ENCODE measurements at places on chromosomes 7 and 10.

DNA sequence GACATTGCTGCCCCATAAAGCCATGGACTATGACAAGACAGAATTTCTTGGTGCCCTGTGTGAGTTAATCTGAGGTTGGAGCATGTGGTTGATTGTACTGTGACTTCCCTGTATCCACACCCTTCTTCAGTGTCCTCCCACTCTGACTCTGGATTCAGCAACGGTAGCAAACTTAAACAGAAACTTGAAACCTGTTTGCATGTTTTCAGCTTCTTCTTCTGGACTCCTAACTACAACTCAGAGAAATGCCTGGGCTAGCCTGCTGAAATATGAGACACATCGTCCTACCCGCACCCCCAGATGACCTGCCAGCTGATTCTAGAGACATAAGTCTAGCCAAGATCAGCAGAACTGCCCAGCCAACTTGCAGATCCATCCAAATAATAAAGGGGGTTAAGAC, 78.4 kb downstream of the IPMK start:
- no peak for DNase-seq

GRCh38 chr7:149770728-149771636, 2.4 kb downstream of the ZNF467 start:
- DNase-seq = no peak

- no peak for DNase-seq
Measured at GRCh38 chr10:105409370-105409769, 768.3 kb downstream of the SORCS3 start.

DNA sequence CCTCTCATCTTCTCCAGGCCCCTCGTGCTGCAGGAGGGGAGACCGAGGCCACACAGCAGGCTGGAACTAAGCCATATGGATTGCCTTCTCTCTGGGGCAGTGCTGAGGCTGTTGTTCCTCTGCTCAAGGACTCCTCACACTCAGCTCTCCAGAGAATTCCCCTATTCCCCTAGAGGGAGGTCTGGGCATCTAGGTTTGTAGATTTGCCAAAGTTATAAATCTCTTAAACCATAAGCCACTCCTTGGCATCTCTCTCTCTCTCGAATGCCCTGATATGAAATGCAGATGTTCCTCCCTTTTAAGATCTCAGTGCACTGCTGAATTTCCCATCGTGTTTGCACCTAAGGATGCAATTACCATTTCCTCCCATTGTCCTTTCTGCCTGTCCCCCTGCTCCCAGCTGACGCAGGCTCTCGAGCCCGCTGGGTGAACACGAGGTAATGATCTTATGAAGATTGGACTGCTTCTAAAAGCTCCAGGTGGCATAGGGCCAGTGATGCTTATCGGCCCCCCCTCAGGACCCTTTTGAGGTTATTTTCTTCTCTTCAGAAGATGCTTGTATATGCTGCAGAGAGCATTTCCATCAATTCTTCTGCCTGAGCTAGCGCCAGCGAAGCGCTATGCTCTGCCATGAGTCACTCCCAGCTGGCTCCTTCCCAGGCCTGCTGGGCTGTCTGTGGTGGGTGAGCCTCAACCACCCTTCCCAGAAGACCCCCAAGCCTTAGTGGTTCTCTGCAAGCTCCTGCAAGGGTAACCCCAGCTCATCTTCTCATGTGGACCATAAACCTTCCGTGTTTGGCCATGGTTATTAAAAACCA, 41.6 kb upstream of the AQP1 start:
- DNase-seq = no peak

GRCh38 chr10:71077796-71078453, 134.4 kb upstream of the UNC5B start:
- peak; percentile 43 for DNase-seq

DNA sequence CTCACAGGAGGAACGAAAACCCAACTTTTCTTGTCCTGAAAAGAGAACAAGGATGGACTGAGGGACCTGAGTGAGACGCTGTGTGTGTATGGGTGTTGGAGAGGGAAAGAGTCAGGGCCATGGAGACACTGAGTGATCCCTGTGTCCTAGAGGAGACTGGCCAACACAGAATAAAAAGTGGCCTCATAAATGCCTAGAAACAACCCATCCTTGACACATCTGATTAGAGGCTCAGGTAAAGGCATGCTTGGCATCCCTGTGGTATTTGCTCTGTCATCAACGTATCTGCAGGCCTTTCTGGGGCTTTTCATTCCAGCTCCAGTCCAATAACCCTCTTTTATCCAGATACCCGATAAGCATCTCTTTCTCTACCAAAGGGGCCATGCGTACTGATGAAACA, 86.3 kb downstream of the FGFR2 start:
- DNase-seq = no peak

DNA sequence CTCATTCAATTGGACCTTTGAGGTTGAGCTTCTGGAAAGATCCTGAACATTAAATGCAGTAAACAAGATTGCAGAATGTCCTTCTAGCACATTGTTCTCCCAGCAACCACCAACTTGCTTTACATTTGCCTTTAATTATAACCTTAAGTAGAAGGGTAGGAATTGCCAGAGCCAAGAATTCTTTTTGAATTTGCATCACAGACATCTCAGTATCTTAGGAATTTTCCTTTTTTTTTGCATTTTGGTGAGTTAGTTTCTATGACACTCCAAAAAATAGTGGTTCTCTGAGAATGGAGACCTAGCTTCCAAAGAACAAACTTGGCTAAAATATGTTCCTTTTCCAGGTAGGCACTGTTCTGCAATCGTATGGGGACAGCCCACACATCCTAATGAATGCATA, 456.0 kb downstream of the GATA3 start:
- no peak for DNase-seq

DNA sequence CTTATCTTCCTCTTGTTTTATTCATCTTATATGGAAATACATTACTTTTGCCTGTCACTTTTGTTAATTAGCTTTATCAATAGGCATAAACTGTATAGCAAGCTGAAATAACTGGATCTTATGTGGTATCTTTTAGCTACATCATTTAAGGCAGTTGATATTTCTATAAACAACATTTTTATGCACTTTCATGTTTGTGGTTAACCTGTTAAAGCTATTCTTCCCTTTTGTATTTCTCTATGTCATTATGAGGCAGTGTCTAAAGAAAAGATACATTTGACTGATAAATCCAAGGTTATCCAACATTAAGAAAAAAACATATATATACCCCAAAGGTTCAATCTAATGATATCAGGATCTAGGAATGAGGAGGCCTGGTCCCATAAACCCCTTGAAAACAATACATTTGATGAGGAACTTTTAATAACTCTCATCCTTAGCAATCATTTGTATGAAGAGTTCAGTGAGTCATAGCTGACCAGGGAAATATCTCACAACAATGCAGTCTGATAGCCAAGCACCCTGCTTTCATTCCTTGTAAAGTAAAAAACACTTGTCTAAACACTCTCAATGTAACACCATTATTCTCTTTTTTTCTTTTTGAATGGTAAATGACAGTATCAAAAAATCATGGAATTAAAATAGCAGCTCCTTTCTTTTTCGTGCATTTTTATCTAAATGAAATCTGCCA, 300.9 kb downstream of the NEBL start:
- DNase-seq = no peak

Measured in activated CD8-positive, alpha-beta memory T cell treated with anti-CD3 and anti-CD28 coated beads for 24 hours (primary cell).